ENCODE measurements at places on chromosomes 2 and 18.
A peak's percentile ranks its signal among the peaks of the same experiment; 100 is the strongest.

- DNase-seq = no peak
Observed at GRCh38 chr2:206217743-206218142, 56.7 kb upstream of the ZDBF2 start.

DNA sequence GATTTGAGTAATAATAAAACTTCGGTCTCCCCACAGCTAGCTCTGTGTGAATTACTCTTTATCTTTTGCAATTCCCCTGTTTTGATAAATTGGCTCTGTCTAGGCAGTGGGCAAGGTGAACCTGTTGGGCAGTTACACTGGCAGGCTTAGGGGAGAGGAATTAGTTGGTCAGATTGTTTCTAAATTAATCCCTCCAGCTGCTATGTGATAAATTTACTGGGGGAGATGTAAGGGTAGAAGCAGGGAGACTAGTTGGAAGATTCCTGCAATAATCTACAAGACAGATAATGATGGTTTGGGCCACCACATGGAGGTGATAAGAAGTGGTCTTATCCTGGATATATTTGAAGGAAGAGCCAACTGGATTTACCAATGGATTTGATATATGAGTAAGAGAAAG is 118.5 kb upstream of the TACR1 start:
- DNase-seq = no peak

DNA sequence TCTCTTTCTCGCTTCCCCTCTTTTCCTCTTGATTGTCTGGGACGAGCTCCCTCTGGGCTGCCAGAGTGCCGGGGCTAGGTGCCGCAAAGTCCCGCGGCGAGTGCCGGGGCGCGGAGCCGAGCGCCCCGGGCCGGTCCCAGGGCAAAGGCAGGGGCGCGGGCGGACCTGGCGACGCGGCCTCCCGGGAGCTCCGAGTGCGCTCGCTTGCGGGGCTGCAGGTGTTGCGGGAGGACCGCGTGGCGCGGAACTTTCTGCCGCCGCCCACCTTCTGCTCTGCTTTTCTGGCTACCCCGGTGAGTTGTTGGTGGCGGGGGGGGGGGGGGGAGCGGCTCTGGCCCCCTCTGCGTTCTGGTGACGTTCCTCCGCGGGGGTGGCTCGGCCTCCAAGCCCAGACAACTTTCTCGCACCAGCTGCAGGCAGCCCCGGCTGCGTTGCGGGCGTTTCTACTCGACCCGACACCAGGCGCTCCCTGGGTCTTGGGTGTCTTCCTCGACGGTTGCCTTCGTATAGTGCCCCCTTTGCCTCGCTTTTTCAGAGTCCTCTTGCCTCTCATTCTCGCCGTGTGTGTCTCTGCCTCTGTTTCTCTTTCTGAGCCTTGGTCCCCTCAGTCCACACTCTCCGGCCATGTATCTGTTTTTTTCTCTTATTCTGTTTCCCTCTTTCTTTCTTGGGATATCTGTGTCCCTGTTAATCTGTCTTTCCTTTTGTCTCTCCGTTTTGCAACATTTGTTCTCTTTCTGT is 759 bp downstream of the GALNT13 start:
- DNase-seq = no peak

- no peak for DNase-seq
Observed at GRCh38 chr2:195388028-195388427, 269.0 kb upstream of the SLC39A10 start.

GRCh38 chr2:38433607-38433975 is 56.5 kb upstream of the ATL2 start:
- DNase-seq = no peak

GRCh38 chr2:158903711-158904405 is 64.6 kb upstream of the TANC1 start:
- DNase-seq = no peak

DNA sequence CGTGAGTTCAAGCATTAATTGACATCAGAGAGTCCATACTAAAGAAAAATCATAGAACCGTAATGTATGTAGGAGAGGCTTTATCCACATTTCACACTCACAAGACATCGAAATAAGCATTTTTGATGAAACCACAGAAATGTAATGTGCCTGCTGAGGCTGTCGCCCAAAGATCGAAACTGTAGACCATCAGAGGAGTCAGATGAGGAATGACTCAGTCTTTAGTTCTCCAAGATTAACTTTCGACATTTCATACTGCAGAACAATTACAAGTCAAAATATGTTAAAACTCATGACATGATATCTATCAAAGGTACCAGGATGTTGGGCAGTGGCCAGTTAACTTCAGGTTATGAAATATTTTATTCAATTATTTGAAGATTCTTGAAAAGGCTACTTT is 79.6 kb downstream of the RAB31 start:
- no peak for DNase-seq

GRCh38 chr18:8439055-8439454 is 170.2 kb upstream of the RAB12 start:
- DNase-seq = no peak

- DNase-seq = no peak
Observed at GRCh38 chr2:192687015-192687414, 492.3 kb upstream of the TMEFF2 start.

DNA sequence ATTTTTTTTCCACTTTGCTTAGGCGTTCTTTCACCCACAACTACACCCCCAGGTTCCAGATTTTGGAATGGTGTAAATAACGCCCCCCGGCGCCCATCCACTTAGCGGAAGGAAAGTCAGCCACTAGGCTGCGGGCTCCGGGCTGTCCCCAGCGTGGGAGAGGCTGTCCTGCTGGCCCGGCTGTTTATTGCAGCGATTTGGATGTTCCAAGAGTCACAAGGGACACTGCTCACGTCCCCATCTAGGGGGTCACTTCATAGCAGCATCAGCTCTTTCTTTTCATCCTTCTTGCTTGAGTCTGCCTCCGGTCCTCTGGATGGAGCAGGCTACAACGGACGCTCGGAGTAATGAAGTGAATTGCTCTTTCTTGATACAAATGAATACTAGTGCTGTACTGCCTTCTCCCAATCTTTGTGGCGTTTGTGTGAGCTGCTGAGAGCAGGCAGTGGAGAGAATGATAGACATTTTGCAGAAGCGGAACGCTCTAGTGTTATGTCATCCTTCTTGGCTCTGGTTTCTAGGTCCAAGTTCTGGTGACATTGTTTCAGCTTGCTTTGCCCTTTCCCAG is 50.7 kb upstream of the PAIP2B start:
- DNase-seq = peak; percentile 65

GRCh38 chr2:144310889-144311608 is 208.9 kb downstream of the ZEB2 start:
- no peak for DNase-seq

GRCh38 chr18:45845410-45845809 is 19.9 kb downstream of the SIGLEC15 start:
- no peak for DNase-seq
